ENCODE measurements at places on chromosomes 12 and 14.

DNA sequence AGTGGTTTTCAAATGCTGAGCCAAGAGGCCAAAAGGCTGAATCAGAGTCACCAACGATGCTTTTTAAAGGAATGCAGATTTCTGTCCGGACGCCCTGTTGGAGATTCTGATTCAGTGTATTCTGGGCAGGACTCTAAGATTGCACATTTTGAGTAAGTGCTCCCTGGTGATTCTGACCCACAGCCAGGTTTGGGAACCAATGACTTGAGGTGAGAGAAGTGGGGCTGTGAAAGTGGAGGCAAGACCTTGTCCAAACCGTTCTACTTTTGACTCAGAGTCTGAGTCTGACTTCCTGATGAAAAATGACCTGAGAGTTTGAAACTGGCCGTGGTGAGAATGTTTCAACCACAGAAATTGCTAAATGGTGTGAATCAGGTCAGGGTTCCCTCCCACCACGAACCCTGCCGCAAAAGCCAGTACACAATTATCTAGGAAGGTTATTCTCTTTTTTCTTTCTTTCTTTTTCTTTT lies 90.2 kb downstream of the NTN4 start:
- no peak for DNase-seq

- no peak for DNase-seq
These were observed 103.6 kb downstream of the NTF3 start for GRCh38 chr12:5535541-5535940.

- no peak for DNase-seq
These were observed 3.3 kb upstream of the CCND2 start for GRCh38 chr12:4270016-4270830.

GRCh38 chr12:66541426-66541825 lies 137.4 kb downstream of the GRIP1 start:
- no peak for DNase-seq
